ENCODE measurements at places on chromosomes 1 and 21. TPM values are rescaled to one million over a fixed set of nuclear protein-coding genes. Genes with fewer than 3 reads are reported as not detected.

Gene C2CD2
- total RNA-seq = 35.3 TPM

Gene FAM151A
- not detected for total RNA-seq

Gene PLA2G2D
- total RNA-seq = not detected

Gene FAM72D
- 0.97 TPM for total RNA-seq

Gene JAM2
- 0.15 TPM for total RNA-seq

Gene LCE1E
- not detected for total RNA-seq

Gene RUNX3
- not detected for total RNA-seq

Gene FOXD2
- total RNA-seq = not detected

Measured in epithelial cell of umbilical artery (primary cell).